ENCODE measurements at places on chromosomes 3 and 15.

- no peak for DNase-seq
These were observed 124.8 kb downstream of the LIPC start for GRCh38 chr15:58556541-58556940.

- no peak for DNase-seq
These were observed 1010.0 kb downstream of the SQOR start for GRCh38 chr15:46644501-46645481.

GRCh38 chr3:132900481-132900880 is 137.7 kb upstream of the TMEM108 start:
- no peak for DNase-seq

GRCh38 chr3:8736436-8736835 is 2.8 kb downstream of the CAV3 start:
- DNase-seq = no peak

DNA sequence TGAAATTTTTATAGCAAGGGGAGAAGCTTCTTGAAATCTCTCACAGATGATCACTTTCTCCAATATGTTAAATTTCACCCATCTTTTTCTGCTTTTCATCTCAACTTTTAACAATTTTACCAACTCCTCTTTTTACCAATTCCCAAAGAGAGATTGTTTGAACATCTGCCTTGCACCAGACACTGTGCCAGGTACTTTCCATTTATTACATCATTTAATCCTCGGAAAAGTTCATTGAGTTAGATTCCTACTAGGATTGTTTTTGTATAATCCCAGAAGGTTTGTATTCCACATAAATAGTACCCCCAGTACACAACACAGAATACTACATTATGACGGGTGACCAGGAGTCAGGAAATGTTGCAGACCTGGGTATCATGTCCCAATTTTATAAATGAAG is 74.1 kb downstream of the ATP8B4 start:
- no peak for DNase-seq

DNA sequence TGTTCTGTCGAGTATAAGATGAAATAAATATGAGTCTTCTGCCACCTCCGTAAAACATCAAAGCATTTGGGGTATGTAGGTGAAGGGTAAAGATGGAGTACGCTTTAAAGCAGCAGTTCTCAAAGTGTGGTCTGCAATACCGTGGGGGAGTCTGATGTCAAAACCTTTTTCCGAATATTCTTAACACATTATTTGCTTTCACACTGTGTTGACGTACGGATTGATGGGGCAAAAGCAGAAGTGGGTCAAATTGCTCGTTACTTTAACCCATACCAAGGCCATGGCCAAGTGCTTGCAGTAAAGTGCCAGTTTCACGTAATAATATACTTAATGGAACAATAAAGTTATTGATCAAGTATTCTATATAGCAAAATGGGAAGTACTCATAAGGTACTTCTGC is 36.3 kb downstream of the PAK2 start:
- no peak for DNase-seq

GRCh38 chr15:43007551-43007950 is 87.0 kb upstream of the TTBK2 start:
- DNase-seq = no peak

GRCh38 chr15:90619468-90619867 is 89.7 kb downstream of the CRTC3 start:
- no peak for DNase-seq

GRCh38 chr3:45967724-45968123 is 24.5 kb downstream of the CXCR6 start:
- DNase-seq = no peak

- no peak for DNase-seq
These were observed 82.2 kb downstream of the PCCB start for GRCh38 chr3:136332302-136332701.

GRCh38 chr3:62065985-62066693 is 307.2 kb downstream of the FEZF2 start:
- DNase-seq = peak; percentile 88

DNA sequence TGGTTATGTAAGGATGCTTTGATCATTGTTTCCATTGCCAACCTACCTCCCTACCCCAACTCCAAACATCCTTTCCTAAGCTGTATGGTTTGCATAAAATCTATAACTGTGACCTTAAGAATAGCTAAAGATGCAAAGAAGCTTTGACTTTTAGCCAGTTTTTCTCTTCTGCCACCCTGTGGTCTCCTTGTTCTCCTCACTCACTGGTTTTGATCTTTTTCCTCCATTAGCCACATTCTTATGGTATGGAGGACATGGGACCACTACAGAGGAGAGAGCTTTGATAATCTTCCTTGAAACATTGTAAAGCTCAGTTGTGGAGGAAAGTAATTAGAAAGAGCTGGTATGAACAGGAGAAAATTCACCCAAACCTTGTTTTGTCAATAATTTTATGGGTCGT is 115.9 kb downstream of the NEK11 start:
- peak; percentile 3 for DNase-seq

GRCh38 chr3:53159156-53160060 is 1.6 kb upstream of the PRKCD start:
- no peak for DNase-seq

- no peak for DNase-seq
These were observed 82.3 kb downstream of the LRIG1 start for GRCh38 chr3:66418475-66418931.

DNA sequence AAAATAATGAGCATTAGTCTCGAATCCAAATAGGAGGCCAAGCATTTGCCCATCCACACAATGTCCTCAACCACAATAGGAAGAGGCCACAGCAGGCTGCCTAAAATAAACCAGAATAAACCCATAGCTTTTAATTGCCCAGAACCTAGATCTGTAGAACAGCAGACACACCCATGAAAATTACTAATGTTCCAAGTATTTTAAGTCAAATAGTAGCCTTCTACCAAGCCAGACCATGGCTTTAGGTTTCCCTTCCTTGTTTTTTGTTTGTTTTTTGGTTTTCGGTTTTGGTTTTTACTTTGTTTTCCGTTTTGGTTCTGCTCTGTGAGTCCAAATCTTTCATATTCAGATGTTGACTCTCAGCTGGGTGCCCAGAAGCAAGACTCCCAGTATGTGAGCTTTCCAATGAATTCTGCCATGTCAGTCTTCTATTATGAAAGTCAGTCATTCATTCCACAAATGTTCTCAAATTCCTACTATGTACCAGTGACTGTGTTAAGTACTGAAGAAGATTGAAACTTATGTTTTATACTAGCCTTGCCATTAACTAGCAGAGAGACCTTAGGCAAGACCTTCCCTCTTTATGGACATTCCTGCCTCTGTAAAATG is 57.8 kb upstream of the BOC start:
- DNase-seq = no peak

- no peak for DNase-seq
These were observed 67.8 kb upstream of the POLG start for GRCh38 chr15:89402518-89402805.

- DNase-seq = no peak
These were observed 28.1 kb upstream of the CORO2B start for GRCh38 chr15:68550498-68551295.
